GF-D8 (cell line): ENCODE measurements at places on chromosomes 5 and 9.

- DNase-seq, result no peak
Observed at GRCh38 chr9:70678153-70678552, 263.7 kb upstream of the KLF9 start.

DNA sequence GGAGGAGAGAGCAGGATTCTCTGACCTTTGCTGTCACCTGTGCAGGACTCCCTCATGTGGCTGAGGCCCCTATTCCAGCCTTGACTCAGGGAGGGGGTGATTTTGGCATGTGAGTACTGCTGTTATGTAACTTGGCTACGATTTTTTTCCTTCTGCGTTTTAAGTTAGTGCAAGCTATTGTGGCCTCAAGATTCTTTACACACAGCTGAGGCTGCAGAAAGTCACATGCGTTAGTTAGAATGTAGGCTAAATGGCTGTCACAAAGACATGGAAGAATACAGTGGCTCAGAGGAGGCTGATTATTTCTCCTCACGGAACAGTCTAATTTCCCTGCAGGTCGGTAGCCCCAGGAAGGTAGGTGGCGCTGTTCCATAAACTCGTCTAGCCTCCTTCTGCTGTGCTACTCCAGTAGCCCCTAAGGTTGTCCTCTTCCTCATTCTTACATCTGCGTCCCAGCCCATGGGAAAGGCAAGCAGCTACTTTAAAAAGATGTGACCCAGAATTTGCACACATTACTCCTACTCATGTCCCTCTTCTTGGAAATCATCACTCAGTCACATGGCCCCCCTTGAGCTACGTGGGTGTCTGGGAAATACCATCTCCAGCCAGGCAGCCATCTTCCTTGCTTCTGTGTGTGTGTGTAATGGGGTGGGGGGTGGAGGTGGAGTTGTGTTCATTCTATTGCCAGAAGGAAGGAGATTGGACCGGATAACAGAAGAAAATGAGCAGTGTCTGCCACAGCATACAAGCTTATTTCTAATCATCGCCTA is 486.6 kb downstream of the CCDC171 start:
- DNase-seq, result no peak

- no peak for DNase-seq
Observed at GRCh38 chr9:125687163-125687863, 19.7 kb downstream of the MAPKAP1 start.

DNA sequence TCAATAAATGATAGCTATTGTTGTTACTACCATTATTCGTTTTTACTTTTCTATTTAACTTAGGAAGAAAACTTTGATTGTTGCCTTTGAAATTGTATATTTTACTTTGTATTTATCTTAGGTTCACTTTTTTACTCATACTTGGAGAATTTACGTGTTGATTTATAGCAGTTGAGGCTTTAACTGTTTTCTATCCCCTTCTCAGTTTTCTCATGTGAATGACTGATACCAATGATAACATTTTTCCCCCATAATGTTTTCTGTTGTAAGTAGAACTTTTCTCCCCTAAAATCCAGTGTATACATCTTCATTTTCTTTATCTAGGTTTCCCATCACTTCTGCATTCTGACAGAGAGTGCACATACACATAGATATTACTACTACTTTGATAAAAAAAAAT is 54.4 kb downstream of the FSD1L start:
- DNase-seq, result no peak

DNA sequence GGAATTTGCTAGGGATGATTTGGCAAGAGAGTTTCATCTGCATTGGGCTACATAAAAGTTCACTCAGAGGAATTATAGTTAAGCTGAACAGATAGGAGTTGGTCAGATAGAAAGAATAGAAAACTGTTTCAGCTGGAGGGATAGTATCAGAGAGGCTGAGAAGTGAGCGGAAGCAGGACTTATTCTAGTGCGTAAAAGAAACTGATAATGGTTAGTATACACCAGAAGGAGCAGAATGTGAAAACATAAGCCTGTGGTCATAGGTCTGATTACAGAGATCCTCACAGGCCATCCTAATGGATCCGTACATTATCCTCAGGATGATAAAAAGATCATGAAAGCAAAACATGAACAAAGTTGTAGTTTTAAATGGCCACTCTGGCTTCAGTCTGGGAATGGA is 585.2 kb downstream of the BRINP1 start:
- DNase-seq, result no peak
